ENCODE measurements at places on chromosomes 16 and 17. TPM values are rescaled to one million over a fixed set of nuclear protein-coding genes. Genes with fewer than 3 reads are reported as not detected.

NOMO2 gene
- total RNA-seq = 78.8 TPM

GRCh38 chr17:59727817-59728533 is 20.5 kb downstream of the VMP1 start:
- no peak for DNase-seq

LPO gene
- not detected for total RNA-seq

GRCh38 chr17:59533694-59534093 is 31.7 kb upstream of the DHX40 start:
- DNase-seq = no peak

CRISPLD2 gene
- 2.7 TPM for total RNA-seq

HCFC1R1 gene
- total RNA-seq = 15.1 TPM

- DNase-seq = no peak
Measured at GRCh38 chr16:47055136-47055885, 81.8 kb upstream of the DNAJA2 start.

NEUROD2 gene
- 70.3 TPM for total RNA-seq

- DNase-seq = no peak
Measured at GRCh38 chr17:5872831-5873230, 197.3 kb upstream of the WSCD1 start.

SLC16A6 gene
- total RNA-seq = 3.1 TPM

ALOX15B gene
- 0.16 TPM for total RNA-seq

RNF227 gene
- 7.3 TPM for total RNA-seq

RCVRN gene
- 0.16 TPM for total RNA-seq

DNA sequence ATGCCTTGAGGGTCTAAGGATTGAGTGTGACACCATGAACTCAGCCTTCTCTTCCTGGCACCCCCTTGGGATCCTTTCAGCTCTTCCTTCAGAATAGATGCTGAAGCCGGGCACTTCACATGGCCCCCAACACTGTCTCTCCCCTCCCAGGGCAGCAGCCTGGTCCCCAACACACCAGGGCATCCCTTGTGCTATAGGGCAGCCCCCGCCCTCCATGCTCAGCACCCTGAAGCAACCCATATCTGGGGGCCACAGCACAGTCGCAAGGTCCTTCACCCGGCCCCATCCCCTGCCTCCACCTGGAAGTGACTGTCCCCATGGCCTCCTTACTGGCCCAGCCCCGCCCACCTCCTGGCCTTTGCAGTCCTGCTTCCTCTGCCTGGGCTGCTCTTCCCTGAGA is 143.1 kb downstream of the C16orf95 start:
- no peak for DNase-seq

DNA sequence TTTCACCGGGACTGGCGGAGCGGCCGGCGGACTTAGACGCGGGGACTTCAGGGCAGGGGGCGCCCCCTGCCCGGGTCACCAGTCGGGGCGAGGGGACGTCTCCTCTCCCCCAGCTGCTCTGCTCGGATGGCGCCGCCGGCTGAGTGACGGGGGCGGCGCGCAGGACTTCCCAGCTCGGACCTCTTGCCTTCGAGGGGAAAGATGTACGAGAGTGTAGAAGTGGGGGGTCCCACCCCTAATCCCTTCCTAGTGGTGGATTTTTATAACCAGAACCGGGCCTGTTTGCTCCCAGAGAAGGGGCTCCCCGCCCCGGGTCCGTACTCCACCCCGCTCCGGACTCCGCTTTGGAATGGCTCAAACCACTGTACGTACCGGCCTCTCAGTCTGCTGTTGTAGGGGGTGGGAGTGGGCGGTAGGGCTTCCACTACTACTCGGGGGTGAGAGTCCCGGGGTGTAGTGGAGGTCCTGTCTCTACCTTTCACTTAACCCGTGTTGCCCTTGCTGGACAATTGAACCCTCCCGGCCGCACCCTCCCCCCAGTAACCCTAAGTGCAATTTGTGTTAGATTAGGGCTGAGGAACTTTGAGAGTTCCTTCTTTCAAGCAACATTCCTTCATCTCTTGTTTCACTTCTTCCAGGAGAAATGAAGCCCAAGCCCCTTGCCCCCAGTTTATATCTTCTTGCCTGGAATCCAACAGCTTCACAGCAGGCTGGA is 21.9 kb downstream of the GJD3 start:
- DNase-seq = no peak

FBXO39 gene
- total RNA-seq = not detected
